ENCODE measurements at places on chromosomes 7 and 10.

GRCh38 chr10:48575901-48576300 lies 29.0 kb downstream of the ARHGAP22 start:
- no peak for DNase-seq

- no peak for DNase-seq
Observed at GRCh38 chr7:46636022-46636421, 715.0 kb upstream of the IGFBP3 start.

DNA sequence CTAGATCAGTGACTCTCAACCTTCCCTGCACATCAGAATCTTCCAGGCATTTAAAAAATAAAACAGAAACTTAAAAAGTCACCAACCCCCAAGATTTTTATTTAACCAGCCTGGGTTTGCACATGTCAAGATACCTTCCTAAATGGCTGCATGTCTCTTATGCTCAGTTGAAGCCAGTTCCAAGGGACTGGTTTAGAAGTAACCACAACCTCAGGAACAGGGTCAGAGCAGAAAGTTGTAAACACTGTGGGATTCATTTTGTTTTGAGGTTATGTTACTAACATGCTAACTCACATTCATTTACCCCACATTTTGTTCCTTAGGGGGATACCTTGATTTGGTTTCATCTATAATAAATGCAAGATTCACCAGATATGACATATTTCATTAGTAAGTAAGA lies 72.9 kb downstream of the PKD1L1 start:
- DNase-seq: no peak

GRCh38 chr10:122664501-122664900 lies 35.1 kb downstream of the C10orf120 start:
- DNase-seq: no peak

- no peak for DNase-seq
Observed at GRCh38 chr7:39686261-39686924, 63.0 kb downstream of the RALA start.

DNA sequence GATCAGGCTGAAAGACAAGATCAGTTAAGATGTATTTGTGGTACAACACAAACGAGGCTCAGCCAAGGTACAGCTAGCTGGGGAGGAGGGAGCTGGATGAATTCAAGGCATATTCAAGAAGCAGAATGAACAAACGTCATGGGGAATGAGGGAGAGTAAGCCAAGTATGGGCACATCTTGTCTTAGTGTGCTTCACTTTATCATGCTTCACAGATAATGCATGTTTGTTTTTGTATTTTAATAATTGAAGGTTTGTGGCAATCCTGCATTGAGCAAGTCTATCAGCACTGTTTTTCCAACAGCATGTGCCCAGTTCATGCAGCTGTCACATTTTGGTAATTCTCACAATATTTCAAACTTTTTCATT lies 135.4 kb downstream of the HIBADH start:
- DNase-seq: no peak

DNA sequence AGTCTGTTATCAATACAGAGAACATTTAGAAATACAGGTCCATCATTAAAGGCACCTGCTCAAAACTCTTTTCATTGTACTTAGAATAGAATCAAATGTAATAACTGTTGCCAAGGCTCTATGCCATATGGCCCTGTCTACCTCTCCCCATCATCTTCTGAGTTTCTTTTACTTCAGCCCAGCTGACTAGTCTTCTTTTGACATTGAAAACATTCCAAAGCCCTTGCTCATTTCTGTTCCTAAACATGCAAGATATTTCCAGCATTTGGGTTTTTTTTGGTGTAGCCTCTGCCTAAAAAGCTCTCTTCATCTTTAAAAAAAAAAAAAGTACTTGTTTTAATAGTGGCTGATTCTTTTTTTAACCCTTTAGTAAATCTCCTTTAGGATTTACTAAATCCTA lies 165.5 kb upstream of the SMIM30 start:
- DNase-seq: no peak

GRCh38 chr10:44046605-44047004 lies 338.3 kb downstream of the CXCL12 start:
- no peak for DNase-seq

- DNase-seq: no peak
Observed at GRCh38 chr10:119863951-119864565, 8.6 kb downstream of the MCMBP start.

- DNase-seq: no peak
Observed at GRCh38 chr10:101046332-101047238, 15.2 kb upstream of the KAZALD1 start.

DNA sequence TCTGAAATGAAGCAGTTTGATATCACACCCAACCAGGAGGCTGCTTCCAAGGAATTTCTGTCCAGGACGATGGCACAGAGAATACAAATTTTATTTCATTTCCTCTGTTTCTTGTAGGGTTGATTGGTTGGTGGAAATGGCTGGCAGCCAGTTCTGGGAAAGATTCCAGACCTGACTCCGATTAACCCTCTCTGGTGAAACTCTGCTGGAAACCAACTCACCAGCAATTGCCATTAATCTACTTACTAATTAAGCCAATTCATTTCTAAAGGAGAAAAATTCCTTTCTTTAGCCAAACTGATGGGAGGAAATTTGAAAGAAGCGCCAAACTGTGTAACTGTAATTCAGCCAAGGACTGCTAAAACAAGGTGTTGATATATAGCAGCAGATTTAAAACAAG lies 10.7 kb downstream of the PTF1A start:
- DNase-seq: no peak

DNA sequence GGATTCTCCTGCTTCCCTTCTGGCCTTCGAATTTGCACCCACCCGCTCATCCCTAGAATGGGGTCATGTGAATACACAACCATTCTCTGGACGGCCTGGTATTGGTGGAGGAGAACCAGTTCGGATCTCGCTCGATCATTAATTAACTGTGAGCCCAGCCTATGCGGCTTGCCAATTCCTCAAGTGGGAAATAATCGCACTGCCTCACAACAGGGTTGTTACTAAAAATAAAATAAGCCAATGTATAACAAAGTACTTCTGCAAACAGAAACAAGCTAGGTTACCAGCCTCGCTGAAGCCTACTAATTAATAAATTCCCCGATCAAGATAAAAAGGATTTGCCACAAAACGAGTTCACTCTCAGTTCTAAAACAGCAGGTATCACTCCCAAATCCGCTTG lies 16.2 kb downstream of the CTBP2 start:
- no peak for DNase-seq

DNA sequence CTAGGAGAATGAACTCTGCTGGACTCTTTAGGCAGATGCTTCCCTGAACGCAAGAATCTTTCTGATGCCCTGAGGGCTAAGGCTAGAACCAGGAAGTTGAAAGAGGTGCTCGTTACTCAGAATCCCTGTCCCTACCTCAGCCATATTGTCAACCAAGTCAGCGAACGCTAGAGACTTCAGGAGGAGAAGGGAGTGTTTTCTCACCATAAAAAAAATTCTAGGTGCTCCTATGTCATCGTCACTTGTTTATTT lies 359.4 kb downstream of the PRPF18 start:
- DNase-seq: no peak

DNA sequence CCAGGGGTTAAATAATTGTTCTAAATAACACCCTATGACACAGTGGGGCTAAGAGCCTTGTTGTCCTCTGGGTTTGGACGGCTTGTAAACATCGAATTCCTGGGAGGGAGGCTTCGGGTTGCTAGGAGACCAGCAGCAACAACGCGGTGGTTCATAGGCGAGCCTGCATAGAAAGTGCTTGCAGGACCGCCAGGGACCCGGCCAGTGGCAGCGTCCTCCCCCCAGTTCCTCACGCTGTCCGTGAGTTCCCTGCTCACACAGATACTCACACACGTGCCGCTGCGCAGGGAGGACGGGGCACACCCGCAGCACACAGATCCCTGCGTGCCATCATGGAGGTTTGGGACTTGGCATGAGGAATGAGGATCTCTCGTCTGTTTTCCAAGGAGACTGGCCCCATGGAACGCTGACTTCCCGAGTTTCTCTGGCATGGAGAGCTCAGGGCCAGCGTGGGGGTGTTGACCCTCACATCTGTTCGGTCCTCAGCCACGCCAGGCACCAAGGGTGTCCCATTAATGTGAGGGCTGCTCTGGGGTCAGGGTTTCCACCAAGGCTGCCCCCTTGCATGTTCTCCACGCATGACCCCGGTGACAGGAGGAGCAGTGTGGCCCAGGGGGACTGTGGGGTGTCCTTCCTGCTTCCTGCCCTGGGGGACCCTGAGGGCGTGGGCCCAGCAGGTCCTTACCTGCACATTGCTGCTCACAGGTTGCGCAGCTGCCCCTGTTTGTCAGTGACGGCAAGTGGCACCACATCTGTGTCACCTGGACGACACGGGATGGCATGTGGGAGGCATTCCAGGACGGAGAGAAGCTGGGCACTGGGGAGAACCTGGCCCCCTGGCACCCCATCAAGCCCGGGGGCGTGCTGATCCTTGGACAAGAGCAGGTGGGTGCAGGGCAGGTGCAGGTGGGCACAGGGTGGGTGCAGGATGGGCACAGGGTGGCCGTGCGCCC lies 9.7 kb downstream of the NPTX2 start:
- DNase-seq: no peak

- peak; percentile 51 for DNase-seq
Observed at GRCh38 chr7:98202367-98203195, 8.7 kb upstream of the BHLHA15 start.

DNA sequence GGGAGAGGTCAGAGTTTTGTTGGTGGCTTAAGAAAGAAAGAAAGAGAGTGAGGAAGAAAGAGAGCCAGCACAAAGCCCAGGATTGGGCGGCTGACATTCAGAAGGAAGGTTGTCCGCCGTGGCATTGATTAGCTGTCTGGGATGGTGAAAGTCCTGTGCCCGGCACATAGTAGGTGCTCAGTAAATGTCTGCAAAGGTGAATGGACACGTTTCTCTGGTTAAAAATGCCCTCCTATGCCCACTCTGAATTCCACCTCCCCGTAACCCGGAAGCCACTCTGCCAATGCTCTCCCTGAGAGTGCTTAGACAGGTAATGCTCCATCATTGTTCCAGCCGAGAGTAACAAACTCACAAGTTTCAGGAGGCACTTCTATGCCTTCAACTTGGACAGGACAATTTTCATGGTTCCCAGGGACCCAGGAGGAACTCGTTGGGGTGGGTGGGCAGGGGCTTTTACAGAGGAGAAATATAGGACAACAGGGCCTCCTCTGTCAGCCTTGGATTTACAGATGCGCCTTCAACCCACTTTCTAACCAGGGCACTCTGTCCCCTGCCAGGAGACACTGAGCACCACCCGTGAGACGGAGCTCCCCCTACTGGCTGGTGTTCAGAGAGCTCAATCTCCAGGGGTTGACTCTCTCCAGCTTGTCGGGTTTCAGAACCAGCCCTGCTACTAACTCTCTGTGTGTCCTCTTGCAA lies 411.5 kb upstream of the ZMIZ1 start:
- DNase-seq: peak; percentile 17

- DNase-seq: no peak
Observed at GRCh38 chr7:84145892-84146291, 48.7 kb downstream of the SEMA3A start.

GRCh38 chr7:45129906-45130305 lies 18.4 kb upstream of the TBRG4 start:
- DNase-seq: no peak

DNA sequence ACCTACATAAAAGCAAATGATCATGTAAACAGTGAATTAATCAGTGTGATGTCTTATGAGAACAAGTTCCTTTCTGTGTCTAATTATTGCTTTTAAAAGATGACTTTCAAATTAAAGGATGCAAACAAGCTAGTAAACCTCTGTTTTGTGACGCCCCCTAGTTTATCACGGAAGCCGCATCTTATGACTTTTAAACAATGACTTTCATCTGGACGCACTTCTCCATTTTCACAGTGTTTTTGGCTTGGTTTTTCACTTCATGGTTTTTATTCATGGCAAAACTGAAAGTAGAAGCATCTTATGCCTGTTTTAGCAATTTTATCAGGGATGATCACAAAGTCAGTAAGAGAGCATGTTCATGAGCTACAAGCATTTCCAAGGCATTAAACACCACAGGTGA lies 35.0 kb downstream of the ITGA8 start:
- DNase-seq: no peak

DNA sequence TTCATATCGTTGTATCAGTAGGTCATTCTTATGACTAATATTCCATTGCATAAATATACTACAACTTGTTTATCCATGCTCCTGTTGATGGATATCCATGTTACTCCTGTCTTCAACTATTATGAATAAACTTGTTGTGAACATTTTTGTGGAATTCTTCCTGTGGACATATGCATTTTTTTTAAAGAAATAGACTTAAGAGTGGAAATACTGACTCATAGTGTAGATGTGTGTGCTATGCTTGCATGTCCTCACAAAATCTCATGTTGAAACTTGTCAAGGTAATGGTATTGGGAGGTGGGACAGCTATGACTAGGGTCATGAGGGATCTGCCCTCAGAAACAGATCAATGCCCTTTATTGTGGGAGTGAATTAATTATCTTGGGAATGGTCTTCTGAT lies 240.5 kb upstream of the PRSS58 start:
- DNase-seq: no peak

GRCh38 chr10:43393606-43394360 lies 15.2 kb downstream of the HNRNPF start:
- DNase-seq: no peak

GRCh38 chr7:151172273-151173141 lies 5.0 kb upstream of the GBX1 start:
- DNase-seq: peak; percentile 56

- no peak for DNase-seq
Observed at GRCh38 chr10:102799691-102800471, 37.3 kb downstream of the CYP17A1 start.

Measured in activated CD8-positive, alpha-beta memory T cell treated with anti-CD3 and anti-CD28 coated beads for 4 hours (primary cell).